Right atrium auricular region (tissue), 2 donors: ENCODE measurements at places on chromosomes 4 and X.

GRCh38 chr4:88022289-88022688, 14.9 kb downstream of the PKD2 start:
- H3K36me3 ChIP-seq: peaks cover 28% of the 10 kb centered on the region
- no peak overlapping the region for H3K4me3 ChIP-seq
- H3K27ac ChIP-seq: no peak overlapping the region
- no peaks in the 10 kb centered on the region for H3K27me3 ChIP-seq
- H3K4me1 ChIP-seq: no peaks in the 10 kb centered on the region
- DNase-seq: no peak

GRCh38 chr4:26873391-26874026, 12.9 kb downstream of the STIM2 start:
- H3K4me1 ChIP-seq: peaks cover 26% of the 10 kb centered on the region
- no peak overlapping the region for H3K27ac ChIP-seq
- no peak overlapping the region for H3K4me3 ChIP-seq
- no peaks in the 10 kb centered on the region for H3K27me3 ChIP-seq
- H3K36me3 ChIP-seq: no peaks in the 10 kb centered on the region
- no peak for DNase-seq

DNA sequence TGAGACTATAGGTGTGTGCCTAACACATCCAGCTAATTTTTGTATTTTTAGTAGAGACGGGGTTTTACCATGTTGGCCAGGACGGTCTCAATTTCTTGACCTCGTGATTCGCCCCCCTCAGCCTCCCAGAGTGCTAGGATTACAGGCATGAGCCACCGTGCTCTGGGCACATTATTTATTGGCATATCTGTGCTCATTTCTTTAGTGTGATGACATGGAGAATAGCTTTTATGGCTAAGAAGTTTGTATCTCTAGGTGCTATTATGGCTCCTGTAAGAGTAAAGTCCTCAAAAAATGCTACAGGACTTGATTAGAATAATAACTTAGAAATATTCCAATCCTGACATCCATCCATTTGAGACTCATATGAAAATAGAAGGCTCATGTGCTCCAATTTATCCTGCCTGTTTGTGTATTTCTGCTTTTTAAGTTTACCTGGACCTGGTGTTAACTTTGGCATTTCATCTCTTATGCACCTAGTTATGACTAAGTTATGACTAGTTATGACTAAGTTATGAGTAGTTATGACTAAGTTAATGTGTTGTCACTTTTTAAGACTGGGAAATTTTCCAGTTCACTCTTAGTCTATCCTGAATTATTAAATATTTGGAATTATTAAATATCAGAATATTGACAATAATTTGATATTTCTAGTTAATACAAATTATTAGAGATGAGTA, 36.4 kb upstream of the UNC5C start:
- no peaks in the 10 kb centered on the region for H3K36me3 ChIP-seq
- H3K4me1 ChIP-seq: no peaks in the 10 kb centered on the region
- no peak for DNase-seq
- no peak overlapping the region for H3K27ac ChIP-seq
- no peak overlapping the region for H3K4me3 ChIP-seq

- no peaks in the 10 kb centered on the region for H3K4me1 ChIP-seq
- no peak overlapping the region for H3K4me3 ChIP-seq
- DNase-seq: no peak
- no peaks in the 10 kb centered on the region for H3K36me3 ChIP-seq
- H3K27ac ChIP-seq: no peak overlapping the region
These were observed 5.9 kb downstream of the ETDB start for GRCh38 chrX:135114392-135114791.

- no peak for DNase-seq
- no peaks in the 10 kb centered on the region for H3K36me3 ChIP-seq
- no peaks in the 10 kb centered on the region for H3K27me3 ChIP-seq
- no peak overlapping the region for H3K4me3 ChIP-seq
- H3K27ac ChIP-seq: no peak overlapping the region
- no peaks in the 10 kb centered on the region for H3K4me1 ChIP-seq
These were observed 71.0 kb downstream of the RELL1 start for GRCh38 chr4:37615059-37615719.

- H3K4me3 ChIP-seq: no peak overlapping the region
- H3K27ac ChIP-seq: no peak overlapping the region
- DNase-seq: no peak
- no peaks in the 10 kb centered on the region for H3K4me1 ChIP-seq
These were observed 52.2 kb downstream of the AFAP1 start for GRCh38 chr4:7887436-7887835.
